ENCODE measurements at places on chromosomes 7 and 10.
A peak's percentile ranks its signal among the peaks of the same experiment; 100 is the strongest.

DNA sequence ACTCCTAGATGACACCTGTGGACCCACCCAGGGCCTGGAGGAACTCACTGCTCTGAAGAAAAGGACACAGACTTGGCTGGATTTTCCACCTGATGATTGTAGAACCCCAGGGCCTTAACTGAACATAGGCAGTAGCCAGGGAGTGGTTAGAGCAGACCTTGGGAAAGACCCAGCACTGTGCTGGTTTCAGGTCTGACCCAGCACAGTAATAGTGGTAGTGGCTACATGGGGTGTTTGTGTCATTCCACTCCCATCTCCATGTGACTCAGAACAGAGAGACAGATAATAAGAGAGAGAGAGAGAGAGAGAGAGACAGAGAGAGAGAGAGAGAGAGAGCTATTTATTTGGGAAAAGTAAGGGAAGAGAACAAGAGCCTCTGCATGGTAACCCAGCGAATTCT lies 239.1 kb upstream of the MEOX2 start:
- DNase-seq = no peak

DNA sequence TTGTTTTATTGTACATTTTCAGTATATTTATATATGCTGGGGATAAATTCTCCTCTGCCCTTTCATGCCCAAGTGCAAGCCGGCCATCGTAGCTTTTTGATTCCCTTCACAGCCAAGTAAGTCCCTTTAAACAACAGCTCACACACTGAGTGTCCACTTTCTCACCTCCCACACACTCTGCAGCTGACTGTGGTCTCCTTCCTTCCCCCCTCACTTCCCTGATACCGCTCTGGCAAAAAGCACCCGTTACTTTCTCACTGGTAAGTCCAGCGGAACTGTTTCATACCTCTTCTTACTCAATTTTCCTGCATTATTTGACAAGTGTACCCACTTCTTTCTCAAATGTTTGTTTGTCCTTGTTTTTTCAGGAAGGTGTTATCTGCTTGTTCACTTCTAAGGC lies 35.2 kb downstream of the MGAM start:
- DNase-seq = no peak

DNA sequence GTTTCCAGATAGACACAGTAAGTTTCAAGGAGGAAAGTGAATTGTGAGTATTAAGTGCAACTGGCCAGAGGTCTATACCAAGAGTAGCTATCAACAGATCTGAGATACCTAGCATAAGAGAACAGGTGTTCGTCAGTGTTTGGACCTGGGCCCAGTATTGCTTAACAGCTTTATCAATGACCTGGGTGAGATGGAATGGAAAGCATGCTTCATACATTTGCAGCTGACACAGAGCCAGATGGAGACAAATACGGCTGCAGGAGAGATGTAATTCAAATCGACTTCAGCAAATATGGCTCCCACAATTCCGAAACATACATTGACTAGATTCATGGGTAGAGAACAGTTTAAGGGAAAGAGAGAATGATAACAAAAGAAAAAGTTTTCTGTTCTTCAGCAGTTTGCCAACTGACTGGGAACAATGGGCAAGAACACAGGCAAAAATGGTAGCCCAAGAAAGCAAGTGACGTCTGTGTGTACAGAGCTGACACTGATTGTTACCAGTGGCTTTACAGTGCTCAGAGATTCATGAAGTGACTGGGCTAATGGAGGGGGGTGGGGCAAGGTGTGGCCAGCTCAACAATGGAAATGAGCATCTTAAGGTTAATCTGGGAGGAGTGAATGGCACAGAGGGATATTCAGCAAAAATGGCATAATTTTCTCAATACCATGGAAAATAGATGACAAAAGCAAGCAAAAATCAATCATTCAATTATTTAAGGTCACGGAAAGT lies 28.0 kb upstream of the COBL start:
- no peak for DNase-seq

DNA sequence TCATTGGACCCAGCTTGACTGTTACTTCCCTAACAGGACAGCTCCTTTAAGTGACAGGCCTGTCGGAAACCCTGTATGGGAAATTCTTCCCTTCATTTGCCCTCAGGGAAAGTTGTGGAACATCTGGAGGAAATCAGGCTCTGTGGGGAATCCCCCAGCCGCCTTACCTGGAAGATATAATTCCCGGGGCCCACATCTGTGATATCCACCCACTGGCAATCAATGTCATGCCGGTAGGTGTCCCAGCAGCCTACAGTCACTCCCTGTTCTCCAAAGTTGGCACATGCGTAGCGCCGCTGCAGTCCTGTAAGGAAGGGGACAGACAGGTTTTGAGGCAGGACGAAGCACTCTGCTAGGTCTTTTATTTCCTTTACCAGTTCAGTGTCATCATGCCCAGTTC lies 16.6 kb downstream of the LOXL4 start:
- DNase-seq = no peak

DNA sequence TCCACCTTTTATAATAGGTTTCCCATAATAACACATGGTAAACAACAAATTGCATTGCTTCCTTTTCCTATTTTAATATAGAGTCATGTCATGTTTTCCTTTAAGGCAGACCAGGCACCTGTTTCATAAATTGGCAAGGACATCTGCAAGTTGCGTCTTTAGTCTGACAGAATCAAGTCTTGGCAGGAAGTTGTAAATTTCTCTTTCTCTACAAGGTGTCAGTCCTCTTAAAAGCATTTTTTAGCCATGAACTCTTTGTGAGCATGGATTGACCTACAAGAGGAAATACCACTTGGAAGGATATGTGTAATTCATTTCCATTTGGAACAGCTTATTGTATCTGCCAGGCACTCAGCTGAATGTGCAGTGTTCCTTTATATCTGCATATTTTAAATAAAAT lies 176.8 kb downstream of the PRKG1 start:
- no peak for DNase-seq

DNA sequence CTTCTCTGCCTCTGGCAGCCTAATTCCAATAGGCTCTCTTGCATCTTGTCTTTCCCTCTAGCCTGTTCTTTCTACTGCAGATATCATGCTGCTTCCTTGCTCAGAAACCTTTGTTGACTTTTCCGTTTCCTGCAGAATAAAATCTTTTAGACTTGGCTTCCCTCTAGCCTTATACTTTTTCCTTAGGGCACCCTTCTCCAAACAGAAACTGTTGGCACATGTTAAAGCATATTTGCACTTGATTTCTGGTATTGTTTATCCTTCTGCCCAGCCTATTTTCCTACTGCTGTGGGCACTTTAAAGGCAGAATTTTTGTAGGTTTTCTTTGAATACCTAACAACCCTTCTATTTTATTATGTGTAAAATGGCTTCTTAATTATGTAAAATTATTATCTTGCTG lies 4.6 kb downstream of the GNAI1 start:
- no peak for DNase-seq

- DNase-seq = no peak
These were observed 32.0 kb downstream of the PRLHR start for GRCh38 chr10:118563373-118563890.

DNA sequence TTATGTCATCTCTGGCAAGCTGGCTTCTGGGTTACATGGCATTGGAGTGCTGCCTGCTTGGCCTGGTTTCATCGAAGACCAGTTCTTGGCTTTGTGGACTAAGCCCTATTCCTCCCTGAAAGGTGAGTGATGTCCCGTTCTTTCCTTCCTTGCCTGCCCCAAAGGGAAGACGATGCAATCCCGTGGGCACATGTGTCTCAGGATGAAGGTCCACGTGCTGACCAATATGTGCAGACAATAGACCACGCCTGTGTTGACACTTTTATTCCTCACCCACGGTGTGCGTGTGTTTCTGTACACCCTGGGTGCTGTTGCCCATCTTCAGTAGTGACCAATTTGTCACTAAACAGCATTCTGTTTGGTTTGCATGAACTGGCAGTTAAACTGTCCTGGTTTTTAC lies 28.6 kb upstream of the SHH start:
- no peak for DNase-seq

DNA sequence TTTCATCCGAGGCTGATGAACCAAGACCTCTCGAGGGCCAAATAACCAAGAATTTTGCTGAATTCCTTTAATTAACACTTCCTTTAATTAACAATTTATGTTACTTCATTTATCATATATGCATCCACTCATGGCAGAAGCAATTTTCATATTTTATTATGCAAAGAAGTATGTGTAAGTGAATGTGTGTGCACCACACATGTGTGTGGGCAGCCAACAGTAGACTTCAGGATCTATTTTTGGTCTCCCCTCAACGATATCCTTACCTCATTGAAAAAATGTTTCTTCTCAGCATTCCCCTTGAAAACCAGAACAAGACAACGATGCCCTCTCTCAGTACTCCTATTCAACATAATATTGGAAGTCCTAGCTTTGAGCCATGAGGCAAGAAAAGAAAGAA lies 96.8 kb downstream of the ICA1 start:
- no peak for DNase-seq

DNA sequence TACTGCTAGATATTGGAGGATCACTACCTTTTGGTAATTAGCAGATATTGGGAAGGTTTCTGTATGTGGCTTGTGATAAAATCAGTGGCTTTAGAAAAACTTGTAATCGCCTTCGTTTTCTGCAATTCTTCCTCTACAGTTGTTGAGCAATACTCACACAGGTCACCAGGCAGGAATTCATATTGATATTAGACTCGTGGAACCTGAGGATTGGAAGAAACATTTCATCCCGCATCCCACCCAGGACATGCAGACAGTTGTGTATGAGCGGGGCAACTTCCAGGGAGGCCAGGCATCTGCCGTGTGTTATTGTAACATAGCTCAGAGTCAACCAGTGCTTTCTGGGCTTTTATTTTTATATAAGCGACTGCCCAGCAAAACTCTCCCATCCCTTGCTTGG lies 821.3 kb downstream of the LRMDA start:
- no peak for DNase-seq

DNA sequence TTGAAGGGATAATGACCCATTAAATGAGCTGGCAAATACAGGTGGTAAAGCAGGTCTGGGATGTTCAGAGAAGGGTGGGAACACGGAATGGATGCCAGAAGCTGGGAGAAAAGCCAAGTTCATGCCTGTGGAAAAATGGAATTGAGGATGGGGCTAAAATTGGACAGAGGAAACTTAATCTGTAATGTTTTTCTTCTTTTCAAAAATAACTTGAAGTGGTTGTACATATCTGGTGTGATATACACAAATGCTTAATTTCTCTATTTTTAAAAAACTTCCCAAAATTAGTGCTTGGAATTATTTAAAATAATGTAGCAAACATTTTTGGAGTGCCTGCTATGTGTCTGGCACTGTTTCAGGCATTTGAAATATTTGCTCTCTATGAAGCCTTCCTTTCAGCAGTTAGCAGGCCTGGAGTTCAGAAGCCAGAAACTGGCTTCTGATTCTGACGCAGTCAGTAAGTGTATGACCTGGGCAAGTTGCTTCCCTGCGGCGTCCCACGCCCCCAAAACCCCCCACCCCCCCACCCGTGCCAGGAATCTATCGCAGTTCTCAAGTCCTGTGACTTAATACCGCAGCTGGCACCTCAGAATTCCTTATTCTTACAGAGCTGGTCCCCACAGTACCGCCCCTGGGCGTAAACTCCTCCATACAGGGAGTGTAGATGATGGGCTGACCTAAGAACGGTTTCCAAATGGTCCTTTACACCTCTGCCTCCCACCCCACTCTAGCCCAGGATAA lies 828 bp upstream of the MALSU1 start:
- peak; percentile 80 for DNase-seq

DNA sequence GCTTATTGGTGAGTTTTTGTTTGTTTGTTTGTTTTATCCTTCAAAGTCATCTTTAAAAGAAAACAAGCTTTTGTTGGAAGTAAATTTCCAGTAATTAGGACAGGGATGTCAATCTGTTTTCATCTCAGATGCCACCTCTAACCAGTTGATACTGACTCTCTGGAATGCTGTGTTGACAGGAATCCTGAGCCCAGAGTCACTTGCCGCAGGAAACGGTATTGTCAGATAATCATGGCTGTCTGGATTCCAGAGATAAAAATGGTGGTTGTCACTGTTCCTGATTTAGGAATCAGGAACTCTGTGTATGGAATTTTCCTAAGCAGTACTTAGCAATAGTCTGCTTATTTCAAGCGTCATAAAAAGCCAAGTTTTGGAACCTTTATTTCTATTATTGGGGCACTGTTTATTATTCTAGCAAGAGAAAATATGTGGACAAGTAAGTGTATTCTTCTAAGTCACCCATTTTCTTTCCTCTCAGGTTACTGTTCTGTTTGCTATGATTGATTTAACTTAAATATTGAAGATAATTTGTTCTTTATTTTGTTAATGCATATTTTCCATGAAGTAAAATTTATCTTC lies 39.2 kb downstream of the CDC123 start:
- no peak for DNase-seq

DNA sequence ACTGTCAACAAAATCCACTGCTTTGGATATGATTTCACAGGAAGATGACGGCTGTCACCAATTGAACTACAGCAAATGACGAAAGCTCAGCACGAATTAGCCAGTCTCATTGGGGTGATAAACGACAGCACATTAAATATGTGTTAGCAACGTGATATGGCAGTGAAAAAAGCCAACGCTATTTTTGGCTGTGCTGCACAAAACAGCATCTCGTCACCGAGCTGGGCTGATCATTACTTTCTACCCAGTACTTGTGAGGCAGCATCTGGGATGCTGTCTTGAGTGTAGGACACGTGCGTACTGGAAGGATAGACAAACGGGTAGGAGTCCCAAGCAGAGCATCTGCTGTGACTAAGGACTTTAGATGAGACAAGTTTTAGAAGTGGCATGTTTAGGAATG lies 138.3 kb downstream of the EXOC4 start:
- no peak for DNase-seq

DNA sequence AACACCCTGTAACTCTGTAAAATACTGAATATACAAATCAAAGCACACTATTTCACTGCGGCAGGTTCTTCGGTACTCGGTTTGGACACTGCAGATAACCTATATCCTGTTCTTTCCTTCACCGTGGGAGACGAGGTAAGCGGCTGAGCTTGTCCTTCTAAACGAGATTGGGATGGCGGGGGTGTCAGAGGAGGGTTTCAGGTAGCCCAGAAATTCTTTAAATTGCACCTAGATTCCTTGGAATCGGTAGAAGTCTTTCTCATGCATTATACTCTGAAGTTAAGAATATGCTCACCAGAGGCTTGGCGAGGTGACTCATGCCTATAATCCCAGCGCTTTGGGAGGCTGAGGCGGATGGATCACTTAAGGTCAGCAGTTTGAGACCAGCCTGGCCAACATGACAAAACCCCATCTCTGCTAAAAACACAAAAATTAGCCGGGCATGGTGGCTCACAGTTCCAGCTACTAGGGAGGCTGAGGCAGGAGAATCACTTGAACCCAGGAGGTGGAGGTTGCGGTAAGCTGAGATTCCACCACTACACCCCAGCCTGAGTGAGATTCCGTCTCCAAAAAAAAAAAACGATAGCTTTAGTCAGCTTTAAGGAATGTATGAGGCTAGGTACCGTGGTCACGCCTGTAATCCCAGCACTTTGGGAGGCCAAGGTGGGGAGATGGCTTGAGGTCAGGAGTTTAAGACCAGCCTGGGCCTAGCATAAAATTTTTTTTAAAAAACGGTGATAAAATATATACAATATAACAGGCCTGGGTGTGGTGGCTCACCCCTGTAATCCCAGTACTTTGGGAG lies 10.1 kb upstream of the LAT2 start:
- peak; percentile 33 for DNase-seq

- no peak for DNase-seq
These were observed 27.8 kb downstream of the DCLRE1C start for GRCh38 chr10:14926061-14926470.

GRCh38 chr7:7883394-7883793 lies 85.2 kb upstream of the GLCCI1 start:
- no peak for DNase-seq
